ENCODE measurements at places on chromosomes 4 and X. TPM values are rescaled to one million over a fixed set of nuclear protein-coding genes. Genes with fewer than 3 reads are reported as not detected.

GRCh38 chr4:20084488-20084887, 167.2 kb upstream of the SLIT2 start:
- H3K27me3 ChIP-seq = no peaks in the 10 kb centered on the region
- DNase-seq = no peak
- H3K4me1 ChIP-seq = no peaks in the 10 kb centered on the region
- no peak overlapping the region for H3K27ac ChIP-seq
- no peak overlapping the region for H3K4me3 ChIP-seq

DNA sequence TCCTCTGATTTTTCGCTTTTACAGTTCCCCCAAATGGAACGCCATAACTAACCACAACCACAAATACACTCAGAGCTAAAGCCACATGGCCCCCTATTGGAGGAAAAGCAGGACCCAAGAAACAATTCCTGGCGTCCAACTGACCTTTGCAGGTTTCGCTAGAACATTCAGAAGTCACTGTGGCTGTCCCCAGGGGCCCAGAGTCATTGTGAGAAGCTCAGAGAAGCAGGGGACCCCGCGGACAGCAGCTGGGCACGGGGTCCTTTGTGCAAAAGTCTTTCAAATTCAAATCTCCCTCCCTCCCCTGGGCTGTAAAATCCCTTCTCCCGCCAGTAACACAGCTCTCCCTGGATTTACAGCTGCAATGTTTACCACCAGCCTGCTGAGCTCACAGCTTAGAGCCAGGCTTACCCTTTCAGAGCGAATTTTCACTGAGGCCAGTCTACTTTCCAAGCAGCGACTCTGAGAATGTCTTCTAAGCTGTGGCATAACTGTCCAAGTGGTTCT, 214.8 kb downstream of the CRLF2 start:
- no peak overlapping the region for H3K4me3 ChIP-seq
- no peaks in the 10 kb centered on the region for H3K36me3 ChIP-seq
- H3K4me1 ChIP-seq = no peaks in the 10 kb centered on the region
- no peaks in the 10 kb centered on the region for H3K27me3 ChIP-seq
- no peak overlapping the region for H3K27ac ChIP-seq

GRCh38 chrX:132861076-132861475, 97.4 kb downstream of the HS6ST2 start:
- no peak for DNase-seq
- H3K4me1 ChIP-seq = no peaks in the 10 kb centered on the region
- H3K4me3 ChIP-seq = no peak overlapping the region

GRCh38 chrX:39752815-39753214, 344.9 kb downstream of the BCOR start:
- H3K27ac ChIP-seq = no peak overlapping the region
- no peak for DNase-seq
- no peak overlapping the region for H3K4me3 ChIP-seq
- peaks cover 4% of the 10 kb centered on the region for H3K27me3 ChIP-seq

- no peak overlapping the region for H3K27ac ChIP-seq
- no peak overlapping the region for H3K4me3 ChIP-seq
- H3K36me3 ChIP-seq = no peaks in the 10 kb centered on the region
- H3K4me1 ChIP-seq = peaks cover 4% of the 10 kb centered on the region
- DNase-seq = no peak
- H3K27me3 ChIP-seq = no peaks in the 10 kb centered on the region
Observed at GRCh38 chr4:13887010-13887409, 259.5 kb upstream of the BOD1L1 start.

GRCh38 chrX:115988825-115989224, 181.7 kb upstream of the AGTR2 start:
- H3K27ac ChIP-seq = no peak overlapping the region
- no peaks in the 10 kb centered on the region for H3K36me3 ChIP-seq
- no peak overlapping the region for H3K4me3 ChIP-seq
- peaks cover 2% of the 10 kb centered on the region for H3K27me3 ChIP-seq

- H3K4me1 ChIP-seq = no peaks in the 10 kb centered on the region
- no peaks in the 10 kb centered on the region for H3K27me3 ChIP-seq
- no peak for DNase-seq
- H3K36me3 ChIP-seq = no peaks in the 10 kb centered on the region
- H3K4me3 ChIP-seq = no peak overlapping the region
Observed at GRCh38 chr4:89539374-89539773, 231.8 kb upstream of the GPRIN3 start.

DNA sequence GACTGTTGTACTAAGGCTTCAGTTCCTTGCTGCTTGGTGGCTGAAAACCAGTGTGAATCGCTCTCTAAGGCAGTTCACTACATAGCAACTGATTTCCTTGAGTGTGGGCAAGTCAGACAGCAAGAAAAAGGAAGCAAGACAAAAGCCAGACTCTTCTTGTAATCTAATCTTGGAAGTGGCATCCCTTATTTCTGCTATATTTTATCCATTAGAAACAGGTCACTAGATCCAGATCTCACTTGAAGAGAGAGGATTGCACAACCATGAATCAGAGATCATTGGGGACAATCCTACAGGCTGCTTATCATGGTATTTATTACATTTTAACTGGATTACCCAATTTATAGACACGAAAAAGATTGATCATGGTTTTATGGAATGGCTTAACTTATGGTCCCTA, 684.5 kb downstream of the GRID2 start:
- H3K36me3 ChIP-seq = no peaks in the 10 kb centered on the region
- H3K4me1 ChIP-seq = no peaks in the 10 kb centered on the region

DNA sequence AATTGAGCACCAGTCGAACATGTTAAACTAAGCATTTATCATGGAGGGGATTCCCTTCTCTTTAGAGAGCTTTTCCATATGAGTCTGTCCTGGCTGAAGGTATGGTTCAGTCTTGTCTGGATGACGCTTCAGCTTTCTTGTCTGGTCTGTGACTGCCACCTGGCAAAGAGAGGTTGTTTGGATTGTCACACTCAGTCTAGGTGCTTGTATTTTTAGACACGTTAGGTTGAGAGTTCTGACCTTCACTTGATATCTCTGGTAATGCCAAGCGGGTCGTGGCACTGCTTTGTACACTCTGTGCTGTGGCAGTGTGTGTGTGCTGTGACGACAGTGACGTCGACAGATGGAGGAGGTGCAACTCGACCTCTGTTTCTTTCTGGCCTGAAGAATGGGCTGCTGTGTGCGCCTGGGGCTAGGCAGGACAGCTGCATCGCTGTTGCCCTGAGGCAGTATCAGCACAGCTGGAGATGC, 12.6 kb downstream of the NOCT start:
- H3K4me3 ChIP-seq = no peak overlapping the region
- H3K27me3 ChIP-seq = no peaks in the 10 kb centered on the region
- DNase-seq = no peak
- no peak overlapping the region for H3K27ac ChIP-seq
- no peaks in the 10 kb centered on the region for H3K36me3 ChIP-seq

GRCh38 chr4:65798498-65799127, 128.3 kb upstream of the EPHA5 start:
- DNase-seq = no peak
- no peak overlapping the region for H3K4me3 ChIP-seq
- H3K4me1 ChIP-seq = no peaks in the 10 kb centered on the region

DNA sequence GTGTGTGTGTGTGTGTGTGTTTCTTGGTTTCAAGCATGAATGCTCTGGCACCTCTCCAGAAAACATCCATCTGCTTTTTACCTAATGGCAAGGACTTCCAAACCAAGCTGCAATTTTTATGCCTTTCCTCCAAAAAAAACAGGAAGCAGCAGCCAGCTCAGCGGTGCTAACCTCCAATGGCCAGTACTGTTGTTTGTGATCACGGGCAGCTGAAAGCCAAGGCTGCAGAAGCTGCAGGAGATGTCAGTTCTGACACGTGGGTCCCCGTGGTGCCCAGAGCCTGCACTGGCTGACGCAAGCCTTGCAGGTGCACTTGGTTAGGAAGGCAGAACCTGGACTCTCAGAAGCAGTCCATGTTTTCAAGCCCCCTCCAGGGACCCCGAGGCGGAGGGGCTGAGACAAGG, 313.6 kb upstream of the DDX53 start:
- no peak overlapping the region for H3K27ac ChIP-seq
- H3K36me3 ChIP-seq = no peaks in the 10 kb centered on the region
- no peak for DNase-seq

GRCh38 chr4:187666034-187666433, 329.5 kb upstream of the ZFP42 start:
- H3K36me3 ChIP-seq = no peaks in the 10 kb centered on the region
- peaks cover 34% of the 10 kb centered on the region for H3K4me1 ChIP-seq
- no peak for DNase-seq
- no peaks in the 10 kb centered on the region for H3K27me3 ChIP-seq

GRCh38 chrX:39652336-39652735, 445.4 kb downstream of the BCOR start:
- no peak overlapping the region for H3K27ac ChIP-seq
- H3K27me3 ChIP-seq = no peaks in the 10 kb centered on the region
- no peaks in the 10 kb centered on the region for H3K36me3 ChIP-seq
- no peak overlapping the region for H3K4me3 ChIP-seq
- H3K4me1 ChIP-seq = no peaks in the 10 kb centered on the region
- no peak for DNase-seq

GRCh38 chr4:101960431-101960830, 169.9 kb downstream of the BANK1 start:
- H3K36me3 ChIP-seq = no peaks in the 10 kb centered on the region
- no peaks in the 10 kb centered on the region for H3K4me1 ChIP-seq
- no peak overlapping the region for H3K4me3 ChIP-seq
- H3K27me3 ChIP-seq = no peaks in the 10 kb centered on the region

GRCh38 chr4:117227925-117228324, 142.5 kb upstream of the TRAM1L1 start:
- no peaks in the 10 kb centered on the region for H3K36me3 ChIP-seq
- no peak for DNase-seq
- H3K4me1 ChIP-seq = no peaks in the 10 kb centered on the region
- no peaks in the 10 kb centered on the region for H3K27me3 ChIP-seq
- H3K27ac ChIP-seq = no peak overlapping the region

DNA sequence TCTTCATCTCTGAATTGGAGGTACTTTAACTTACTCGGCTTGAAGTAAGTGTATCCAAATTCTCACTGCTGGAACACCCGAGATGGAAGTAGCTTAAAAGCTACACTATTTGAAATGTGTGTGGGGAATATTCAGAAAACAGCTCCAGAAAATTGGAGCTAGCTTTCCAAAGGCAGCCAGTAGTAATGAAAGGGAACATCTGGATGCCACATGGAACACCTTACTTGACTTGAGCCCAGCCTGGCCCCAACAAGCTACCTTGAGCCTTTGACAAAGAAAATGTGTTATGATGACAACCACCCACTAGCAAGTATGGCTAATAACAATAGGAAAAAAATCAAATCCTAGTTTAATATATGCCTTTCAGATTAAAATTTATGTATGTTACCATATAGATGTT, 161.5 kb downstream of the PRDM5 start:
- no peak overlapping the region for H3K4me3 ChIP-seq
- H3K27ac ChIP-seq = no peak overlapping the region
- H3K36me3 ChIP-seq = no peaks in the 10 kb centered on the region
- no peaks in the 10 kb centered on the region for H3K27me3 ChIP-seq
- DNase-seq = no peak

DNA sequence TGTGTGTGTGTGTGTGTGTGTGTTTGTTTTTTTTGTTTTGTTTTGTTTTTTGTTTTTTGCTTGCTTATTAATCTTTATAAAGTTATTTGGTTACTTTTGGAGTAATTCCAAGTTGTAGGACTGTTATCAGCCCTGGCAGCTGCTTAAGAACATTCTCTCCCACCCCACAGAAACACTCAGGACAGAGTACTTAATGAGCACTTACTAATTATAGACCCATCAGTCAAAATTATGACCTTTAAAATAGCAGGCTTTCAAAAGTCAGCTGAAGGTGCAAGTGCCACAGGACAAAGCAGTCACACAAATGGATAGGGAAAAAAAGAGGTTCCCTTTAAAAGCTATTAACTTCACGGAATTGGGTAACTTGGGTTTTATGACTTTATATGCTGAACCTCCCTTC, 69.0 kb downstream of the BEND2 start:
- no peak for DNase-seq
- H3K36me3 ChIP-seq = no peaks in the 10 kb centered on the region
- no peaks in the 10 kb centered on the region for H3K27me3 ChIP-seq
- no peak overlapping the region for H3K27ac ChIP-seq

The RTL5 gene
- 8.0 TPM for total RNA-seq

The ETDB gene
- total RNA-seq = not detected

The TRPC5OS gene
- not detected for total RNA-seq

The MCF2 gene
- total RNA-seq = 0.33 TPM

The CRLF2 gene
- total RNA-seq = not detected

The SLC6A14 gene
- not detected for total RNA-seq
